ENCODE measurements at places on chromosomes 16 and 17.

- DNase-seq: no peak
These were observed 327.1 kb downstream of the SNX29 start for GRCh38 chr16:12303653-12304052.

DNA sequence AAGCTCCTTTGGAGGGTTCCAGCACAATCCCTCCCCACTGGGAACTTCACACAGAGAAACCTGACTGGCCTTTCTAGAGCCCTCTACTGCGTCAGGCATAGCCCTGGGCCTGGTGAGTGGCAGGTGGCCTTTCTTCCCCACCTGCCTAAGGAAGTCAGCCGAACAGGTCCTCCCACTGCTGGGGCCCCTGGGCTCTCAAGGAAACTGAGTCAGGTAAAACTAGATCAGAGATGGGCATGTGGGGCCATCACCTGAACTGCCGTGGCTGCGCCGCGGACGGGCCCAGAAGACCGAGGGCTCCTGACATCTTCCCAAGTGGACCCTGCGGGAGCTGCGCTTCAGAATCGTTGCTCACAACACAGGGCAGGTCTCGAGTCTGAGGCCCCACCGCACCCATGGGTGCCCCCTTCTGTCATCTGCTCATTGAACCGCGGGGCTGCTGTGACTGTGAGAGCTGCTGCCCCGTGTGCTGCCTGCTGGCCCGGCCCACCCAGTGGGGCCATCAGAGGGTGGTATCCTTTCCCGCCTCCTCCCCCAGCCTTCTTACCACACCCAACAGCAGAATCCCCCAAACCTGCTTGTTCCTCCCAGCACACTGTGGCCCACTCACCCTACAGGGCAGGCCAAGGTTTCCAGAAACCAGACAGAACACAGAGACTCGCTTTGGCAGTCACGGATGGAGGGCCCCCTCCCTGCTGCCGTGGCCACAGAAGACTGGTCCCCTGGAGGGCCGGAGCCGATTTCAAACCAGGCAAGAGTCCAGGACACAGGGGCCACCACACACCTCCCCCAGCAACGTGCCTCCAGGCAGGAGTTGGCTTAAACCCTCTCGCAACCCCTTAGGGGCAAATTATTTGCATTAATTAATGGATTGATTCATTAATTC is 81.1 kb downstream of the TBC1D16 start:
- DNase-seq: no peak

DNA sequence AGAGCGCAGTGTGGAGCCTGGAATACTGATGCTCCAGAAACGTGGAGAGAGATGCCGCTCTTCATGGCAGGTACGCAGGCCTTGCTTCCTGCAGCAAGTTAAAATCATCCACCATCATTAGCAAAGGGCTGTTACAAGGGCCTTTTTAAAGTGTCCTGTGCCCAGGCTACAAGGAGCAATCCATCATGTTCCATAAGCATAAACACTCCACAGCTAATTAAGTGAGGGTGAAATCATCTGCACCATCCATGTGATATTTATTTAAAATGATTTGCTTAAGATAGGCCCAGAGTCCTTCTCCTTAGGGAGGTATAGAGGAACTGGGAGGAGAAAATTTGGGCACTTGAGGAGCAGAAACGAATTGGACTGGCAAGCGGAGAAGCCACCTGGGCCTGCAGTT is 372.1 kb downstream of the XYLT1 start:
- DNase-seq: no peak

DNA sequence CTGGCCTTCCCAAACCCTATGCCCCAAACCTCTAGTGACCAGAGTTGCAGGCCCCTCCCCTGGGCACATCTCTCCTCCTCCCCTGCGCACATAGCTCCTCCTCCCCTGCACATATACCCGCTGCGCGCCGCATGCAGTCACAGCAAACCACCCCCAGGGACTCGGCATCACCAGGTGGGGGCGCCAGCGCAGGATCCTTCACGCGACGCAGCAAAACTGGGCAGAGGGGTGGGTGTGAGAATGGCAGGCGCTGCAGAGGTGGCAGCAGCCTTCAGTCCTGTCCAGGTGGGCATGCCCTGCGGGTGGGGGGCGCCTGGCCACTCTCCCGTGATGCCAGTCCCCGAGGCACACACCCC is 5.6 kb downstream of the CORO6 start:
- DNase-seq: peak; percentile 89

- no peak for DNase-seq
These were observed 17.6 kb downstream of the ATPAF2 start for GRCh38 chr17:18021372-18021771.

DNA sequence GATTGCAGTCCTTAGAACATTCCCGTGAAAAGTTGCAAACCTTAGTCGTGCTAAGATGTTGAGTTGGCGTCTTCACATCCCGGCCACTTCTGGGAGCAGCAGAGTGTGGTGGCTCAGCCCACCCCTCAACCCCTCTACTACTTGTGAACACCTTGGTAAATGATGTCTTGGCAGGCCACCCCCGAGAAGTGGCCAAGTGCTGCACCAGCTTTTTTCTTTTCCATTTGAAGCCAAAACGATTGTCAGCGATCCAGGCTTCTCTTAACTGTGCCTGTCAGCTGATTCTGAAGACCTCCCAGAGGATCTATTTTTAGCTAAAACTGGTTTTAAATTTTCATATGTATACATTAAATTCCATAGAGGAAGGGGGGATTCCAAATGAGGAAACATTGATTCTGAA is 247.5 kb downstream of the CDH13 start:
- DNase-seq: no peak

DNA sequence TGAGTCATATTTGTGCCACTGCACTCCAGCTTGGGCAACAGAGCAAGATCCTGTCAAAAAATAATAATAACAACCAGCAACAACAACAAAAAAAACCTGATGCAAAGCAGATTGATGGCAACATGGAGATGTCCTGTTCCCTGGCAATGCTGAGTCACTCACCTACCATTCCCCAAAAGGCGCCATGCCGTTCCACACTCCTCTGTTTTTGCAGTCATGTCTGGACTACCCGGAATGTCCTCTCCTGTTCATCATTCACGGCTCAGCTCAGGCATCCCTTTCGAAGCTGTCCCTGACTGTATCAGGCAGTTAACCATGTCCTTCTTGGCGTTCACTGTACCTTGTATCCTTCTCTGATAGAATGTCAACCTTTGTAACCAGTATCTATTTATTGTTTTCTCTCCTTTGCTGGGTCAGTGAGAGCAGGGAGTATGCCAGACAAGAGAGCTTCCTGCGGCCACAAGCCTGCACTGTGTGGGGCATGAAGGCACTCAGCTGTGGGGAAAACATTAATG is 147.7 kb downstream of the ABCC12 start:
- DNase-seq: no peak

DNA sequence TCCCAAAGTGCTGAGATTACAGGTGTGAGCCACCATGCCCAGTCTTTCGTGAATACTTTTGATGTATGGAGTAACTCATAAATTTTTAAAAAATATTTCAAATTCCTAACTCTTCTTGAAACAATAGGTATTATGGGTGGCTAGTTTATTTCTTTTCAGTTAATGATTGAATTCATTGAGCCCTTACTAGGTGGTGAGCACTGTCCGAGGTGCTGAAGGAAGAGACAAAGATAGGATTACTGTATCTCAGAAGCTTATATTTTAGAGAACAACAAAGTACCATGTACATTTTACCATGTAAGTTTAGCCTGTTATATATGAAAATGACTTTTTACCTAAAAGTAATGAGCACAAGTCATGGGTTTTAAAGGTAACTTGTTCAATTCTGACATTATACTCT is 418.3 kb downstream of the NPIPA7 start:
- DNase-seq: no peak

DNA sequence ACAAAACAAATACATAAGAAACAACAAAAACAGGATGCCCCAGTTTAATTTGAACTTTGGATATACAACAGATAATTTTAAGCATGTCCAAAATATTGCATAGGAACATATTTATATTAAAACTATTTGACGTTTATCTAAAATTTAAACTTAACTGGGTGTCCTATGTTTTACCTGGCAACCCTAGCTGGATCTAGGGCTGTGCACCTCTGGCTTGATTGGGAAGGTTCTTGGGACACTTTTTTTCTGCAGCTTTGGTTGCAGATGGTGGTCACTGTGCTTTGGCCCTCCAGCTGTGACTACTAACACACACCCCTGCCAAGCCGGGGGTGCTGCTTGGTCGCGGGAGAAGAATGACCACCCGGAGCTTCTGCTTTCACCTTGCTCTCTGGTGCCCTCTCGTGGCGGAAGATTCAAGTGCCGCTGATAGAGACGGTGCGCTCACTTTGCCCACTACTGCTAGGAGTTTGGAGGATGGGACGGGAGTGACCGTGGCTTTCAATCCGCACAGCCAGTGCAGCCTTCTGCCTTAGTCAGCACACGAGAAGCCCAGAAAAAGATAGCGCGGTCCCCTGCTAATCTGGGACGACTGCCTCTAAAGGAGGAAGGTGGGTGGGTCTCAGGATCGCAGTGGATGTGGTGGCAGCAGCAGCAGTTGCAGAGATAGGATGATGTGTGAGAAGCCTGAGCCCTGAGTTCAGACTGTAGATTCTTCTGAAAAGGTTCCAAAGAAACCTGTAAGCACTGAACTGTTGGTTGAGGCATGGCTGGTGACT is 6.7 kb downstream of the SPACA3 start:
- peak; percentile 45 for DNase-seq

- no peak for DNase-seq
These were observed 82.1 kb downstream of the VPS53 start for GRCh38 chr17:632560-632959.

GRCh38 chr16:15950161-15950854 is 892 bp downstream of the ABCC1 start:
- DNase-seq: peak; percentile 19

DNA sequence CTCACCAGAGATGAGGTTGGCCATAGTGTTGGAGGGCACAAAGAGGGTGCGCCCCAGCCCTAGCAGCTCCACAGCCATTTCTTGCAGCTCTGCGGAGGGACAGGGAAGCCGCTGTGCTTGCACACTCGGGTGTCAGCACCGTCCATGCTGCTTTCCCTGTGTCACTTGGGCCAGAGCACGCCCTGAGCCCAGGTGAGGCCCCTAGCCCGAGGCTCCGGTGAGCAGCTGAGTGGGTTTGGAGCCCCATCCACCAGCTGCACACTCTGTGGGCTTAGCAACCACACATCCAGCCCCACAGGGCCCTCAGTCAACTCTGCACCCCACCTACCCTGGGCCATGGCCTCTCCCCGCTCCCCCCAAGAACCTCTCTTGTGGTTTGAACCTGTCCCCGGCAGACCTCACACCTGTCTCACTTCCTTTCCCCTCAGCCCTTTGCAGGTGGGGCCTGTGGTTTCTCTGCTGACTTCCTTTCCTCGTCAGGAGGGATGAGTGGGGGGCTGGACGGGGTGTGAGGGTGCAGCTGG is 20.7 kb downstream of the TMEM235 start:
- peak; percentile 39 for DNase-seq

- DNase-seq: no peak
These were observed 177.4 kb upstream of the GSE1 start for GRCh38 chr16:85435700-85436099.

- DNase-seq: no peak
These were observed 14.8 kb downstream of the TUBD1 start for GRCh38 chr17:59877965-59878364.

GRCh38 chr16:16138034-16138635 is 85.2 kb downstream of the ABCC6 start:
- no peak for DNase-seq

DNA sequence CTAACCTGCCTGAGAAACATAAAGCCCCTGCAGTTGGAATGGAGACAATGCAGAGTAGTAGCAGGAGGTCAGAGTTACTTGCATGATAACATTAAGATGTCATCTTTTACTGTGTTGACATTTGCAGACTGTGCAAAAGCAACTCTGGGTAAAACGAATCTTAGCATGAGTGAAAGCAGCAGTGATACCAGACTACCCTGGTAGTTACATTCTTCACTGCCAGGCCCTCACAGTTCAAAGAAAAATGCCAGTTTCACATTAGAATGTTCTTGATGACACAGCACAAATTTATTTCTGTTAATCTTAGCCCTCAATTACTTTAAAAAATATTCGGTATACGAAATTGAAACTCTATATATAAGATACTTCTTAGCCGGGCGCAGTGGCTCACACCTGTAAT is 12.2 kb downstream of the MPHOSPH6 start:
- DNase-seq: no peak

- DNase-seq: peak; percentile 43
These were observed 4.6 kb upstream of the ATP2A1 start for GRCh38 chr16:28873543-28874201.

GRCh38 chr17:10648956-10649355 is 8.2 kb downstream of the MYH3 start:
- no peak for DNase-seq

GRCh38 chr17:28570716-28571360 is 486 bp downstream of the PIGS start:
- peak; percentile 23 for DNase-seq

DNA sequence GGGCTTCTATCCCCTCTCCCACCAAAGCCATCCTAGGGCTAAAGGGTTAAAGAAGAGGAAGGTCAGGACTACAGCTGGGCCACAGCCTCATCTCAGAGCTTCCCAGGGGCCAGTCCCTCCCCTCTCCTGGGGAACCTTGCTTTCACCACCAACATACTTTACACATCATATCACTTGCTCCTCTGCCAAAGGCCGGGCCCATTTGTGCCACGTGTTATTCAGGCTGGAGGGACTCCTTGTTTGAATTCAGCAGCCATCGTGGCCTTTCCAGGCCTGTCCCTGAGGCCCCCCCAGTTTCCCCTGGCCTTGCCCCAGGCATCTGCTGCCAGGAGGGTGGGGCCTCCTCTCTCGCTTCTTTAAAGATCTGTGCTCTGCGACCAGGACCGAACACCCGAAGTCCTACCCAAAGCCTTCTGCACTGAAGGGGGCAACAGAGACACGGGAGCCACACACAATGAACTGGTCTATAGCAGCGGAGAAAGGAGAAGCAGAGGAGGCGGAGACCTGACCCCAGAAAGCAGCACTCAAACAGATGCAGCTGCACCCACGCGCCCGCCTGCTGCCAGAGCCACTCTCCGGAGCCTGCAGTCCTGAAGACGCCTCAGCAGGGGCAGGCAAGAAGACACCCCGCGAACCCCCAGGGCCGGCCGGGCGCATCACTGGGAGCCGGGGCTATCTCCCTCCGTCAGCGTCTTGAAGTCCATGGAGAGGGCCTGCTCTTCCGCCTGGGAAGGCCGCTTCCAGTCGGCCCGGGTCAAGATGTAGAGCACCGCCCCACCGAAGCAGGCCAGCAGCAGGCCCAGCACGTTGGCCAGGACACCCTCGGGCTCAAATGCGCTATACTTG is 12.1 kb downstream of the CYB561 start:
- DNase-seq: no peak

Measured in activated T-helper 9 cell treated with anti-CD3 and anti-CD28 coated beads, Interleukin-2, amount 50 U/mL, for 16 hours (primary cell).